A549 treated with ZK216348 at 1 μM for 4 hours (cell line): ENCODE measurements at places on chromosomes 12 and 14. TPM values are rescaled to one million over a fixed set of nuclear protein-coding genes. Genes with fewer than 3 reads are reported as not detected.

Gene SELPLG
- total RNA-seq = 0.57 to 1.7 TPM (median 1.1 TPM) in 5 replicates

Gene RPS6KA5
- total RNA-seq = 2.5 to 4.8 TPM (median 4.4 TPM) in 5 replicates

Gene GLIPR1L2
- total RNA-seq = 0.12 to 0.22 TPM (median 0.12 TPM) in 3 of 5 replicates, not detected in the others

Gene FAM222A
- total RNA-seq = 3.5 to 6.9 TPM (median 5.2 TPM) in 5 replicates

Gene GPD1
- total RNA-seq = 0.07 to 0.52 TPM (median 0.12 TPM) in 4 of 5 replicates, not detected in the other

Gene JPH4
- 0.04 to 0.08 TPM (median 0.07 TPM) in 3 of 5 replicates, not detected in the others for total RNA-seq

Gene SALL2
- total RNA-seq = 0.61 to 1.1 TPM (median 0.87 TPM) in 5 replicates

Gene BICDL1
- total RNA-seq = 2.5 to 4.7 TPM (median 4.5 TPM) in 5 replicates

Gene FOXG1
- 0.11 to 0.27 TPM (median 0.12 TPM) in 5 replicates for total RNA-seq

Gene SCNN1A
- total RNA-seq = 12.4 to 24.3 TPM (median 21.4 TPM) in 5 replicates

Gene TMEM117
- 1.4 to 3.2 TPM (median 2.1 TPM) in 5 replicates for total RNA-seq

Gene PLEKHH1
- total RNA-seq = 3.3 to 5.4 TPM (median 3.7 TPM) in 5 replicates

Gene BCDIN3D
- 4.4 to 4.7 TPM (median 4.5 TPM) in 5 replicates for total RNA-seq

Gene POLE2
- total RNA-seq = 8.8 to 15.4 TPM (median 13.7 TPM) in 5 replicates

Gene SERPINA12
- not detected in 5 replicates for total RNA-seq

Gene TAS2R7
- not detected in 5 replicates for total RNA-seq

Gene TSHR
- not detected in 5 replicates for total RNA-seq

Gene P2RX2
- not detected in 5 replicates for total RNA-seq

Gene GUCY2C
- 0.12 TPM in 1 of 5 replicates, not detected in the others for total RNA-seq

Gene EPS8
- 40.2 to 52.8 TPM (median 50.1 TPM) in 5 replicates for total RNA-seq

Gene NID2
- 20.3 to 32.6 TPM (median 28.8 TPM) in 5 replicates for total RNA-seq

Gene EEF1AKMT3
- 3.8 to 5.7 TPM (median 5.2 TPM) in 5 replicates for total RNA-seq

Gene RAD51AP1
- 14.5 to 30.1 TPM (median 19.3 TPM) in 5 replicates for total RNA-seq

Gene NCAPD2
- 52.1 to 69.4 TPM (median 63.1 TPM) in 5 replicates for total RNA-seq

Gene RSRC2
- total RNA-seq = 49.0 to 105 TPM (median 54.8 TPM) in 5 replicates

Gene EMC9
- 37.8 to 64.0 TPM (median 62.7 TPM) in 5 replicates for total RNA-seq

Gene GALNT8
- not detected in 5 replicates for total RNA-seq

Gene PIWIL1
- total RNA-seq = not detected in 5 replicates

Gene OR2AP1
- not detected in 5 replicates for total RNA-seq

Gene NKX2-1
- 0.11 TPM in 1 of 5 replicates, not detected in the others for total RNA-seq

Gene PACS2
- total RNA-seq = 13.2 to 32.2 TPM (median 27.2 TPM) in 5 replicates

Gene DPY19L2
- total RNA-seq = 1.3 to 3.3 TPM (median 2.6 TPM) in 5 replicates

Gene TTC5
- 19.3 to 28.8 TPM (median 20.3 TPM) in 5 replicates for total RNA-seq
